ENCODE measurements at places on chromosomes 6 and 20.
A peak's percentile ranks its signal among the peaks of the same experiment; 100 is the strongest.

GRCh38 chr20:64152906-64153305 is 11.3 kb upstream of the MYT1 start:
- DNase-seq = no peak

DNA sequence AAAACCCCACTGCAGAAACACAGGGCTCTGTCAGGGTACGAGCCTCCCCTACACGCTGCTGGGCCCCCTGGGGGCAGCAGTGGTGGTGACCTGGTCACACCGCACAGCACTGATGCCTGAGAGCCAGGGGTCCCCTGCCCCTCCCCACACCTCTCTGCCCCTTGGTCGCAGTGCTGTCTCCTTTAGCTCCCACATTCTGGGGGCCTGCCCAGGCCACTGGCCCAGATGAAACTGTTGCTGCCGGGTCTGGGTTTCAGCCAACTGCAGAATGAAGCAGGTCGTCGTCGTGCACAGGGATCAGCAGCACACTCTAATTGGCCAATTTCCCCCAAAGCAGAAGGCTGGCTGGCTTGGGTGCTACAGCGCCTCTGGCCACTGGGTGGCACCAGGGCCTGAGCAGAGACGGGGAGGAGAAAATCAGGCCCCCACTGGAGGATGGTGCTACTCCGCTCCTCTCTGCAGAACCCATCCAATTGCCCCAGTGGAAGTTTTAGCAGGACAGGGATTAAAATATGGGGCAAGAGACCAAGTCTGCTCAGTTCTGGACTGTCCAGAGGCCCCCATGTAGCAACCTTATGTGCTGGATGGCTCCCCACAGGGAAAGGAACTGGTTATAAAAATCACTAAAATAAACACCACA is 26.1 kb downstream of the DIDO1 start:
- peak; percentile 88 for DNase-seq

GRCh38 chr20:38157635-38158495 is 7.2 kb downstream of the TGM2 start:
- DNase-seq = no peak

GRCh38 chr6:111520524-111520923 is 37.5 kb upstream of the REV3L start:
- no peak for DNase-seq

DNA sequence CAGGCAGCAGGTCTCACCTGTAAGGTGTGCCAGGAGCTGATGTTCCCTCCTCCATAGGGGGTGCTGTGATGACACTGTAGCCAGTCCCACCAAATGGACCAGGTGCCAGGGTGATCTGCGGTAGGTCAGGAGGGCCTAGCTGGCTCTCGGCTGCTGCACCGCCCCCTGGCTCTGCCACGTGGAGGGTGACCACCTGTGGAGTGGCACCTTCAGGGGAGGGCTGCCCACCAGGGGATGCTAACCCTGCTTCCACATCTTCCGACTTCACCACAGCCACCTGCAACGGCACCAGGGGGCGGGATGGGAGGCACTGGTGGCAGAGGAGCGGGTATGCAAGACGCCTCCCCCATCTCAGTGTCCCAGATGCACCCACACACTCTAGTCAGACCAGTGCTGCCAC is 18.3 kb downstream of the ZNF335 start:
- DNase-seq = no peak

GRCh38 chr20:36632487-36633284 is 13.3 kb downstream of the SLA2 start:
- no peak for DNase-seq

DNA sequence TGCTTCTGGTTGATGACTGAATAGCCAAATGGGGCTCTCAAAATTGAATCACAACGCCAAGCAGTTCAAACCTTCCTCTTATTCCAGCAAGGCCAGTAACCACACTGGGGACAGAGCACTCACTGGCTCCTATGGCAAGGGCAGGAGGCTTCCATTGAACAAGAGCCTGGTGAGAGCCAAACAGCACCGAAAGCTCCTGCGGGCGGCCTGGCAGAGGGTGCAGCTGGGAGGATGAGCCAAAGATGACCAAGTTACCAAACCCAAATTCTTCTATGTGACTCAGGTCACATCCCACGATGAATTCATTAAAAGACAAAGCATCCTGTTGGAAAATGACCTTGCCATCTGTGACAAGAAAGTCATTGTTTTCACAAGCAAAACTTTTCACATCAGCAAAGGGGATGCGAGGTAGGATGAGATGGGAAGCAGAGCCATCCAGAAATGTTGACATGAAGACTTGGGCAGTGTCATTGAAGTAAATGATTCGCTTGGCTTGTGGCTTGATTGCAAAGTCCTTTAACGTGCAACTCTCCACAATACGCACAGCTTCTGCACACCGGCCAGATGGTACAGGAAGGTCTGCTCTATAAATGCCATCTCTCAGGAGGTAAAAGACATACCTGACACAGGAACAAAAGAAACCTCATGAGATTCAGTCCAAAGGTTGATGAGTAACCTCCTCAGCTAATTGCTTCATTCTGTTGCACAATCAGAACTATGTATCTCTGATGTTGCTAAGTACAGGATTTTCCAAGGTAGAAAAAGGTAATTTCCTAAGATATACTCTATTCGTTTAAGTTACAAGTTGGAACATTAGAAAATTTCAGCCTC is 36.3 kb downstream of the ROS1 start:
- DNase-seq = no peak

- DNase-seq = no peak
These were observed 68.7 kb downstream of the COL19A1 start for GRCh38 chr6:69935079-69935478.

DNA sequence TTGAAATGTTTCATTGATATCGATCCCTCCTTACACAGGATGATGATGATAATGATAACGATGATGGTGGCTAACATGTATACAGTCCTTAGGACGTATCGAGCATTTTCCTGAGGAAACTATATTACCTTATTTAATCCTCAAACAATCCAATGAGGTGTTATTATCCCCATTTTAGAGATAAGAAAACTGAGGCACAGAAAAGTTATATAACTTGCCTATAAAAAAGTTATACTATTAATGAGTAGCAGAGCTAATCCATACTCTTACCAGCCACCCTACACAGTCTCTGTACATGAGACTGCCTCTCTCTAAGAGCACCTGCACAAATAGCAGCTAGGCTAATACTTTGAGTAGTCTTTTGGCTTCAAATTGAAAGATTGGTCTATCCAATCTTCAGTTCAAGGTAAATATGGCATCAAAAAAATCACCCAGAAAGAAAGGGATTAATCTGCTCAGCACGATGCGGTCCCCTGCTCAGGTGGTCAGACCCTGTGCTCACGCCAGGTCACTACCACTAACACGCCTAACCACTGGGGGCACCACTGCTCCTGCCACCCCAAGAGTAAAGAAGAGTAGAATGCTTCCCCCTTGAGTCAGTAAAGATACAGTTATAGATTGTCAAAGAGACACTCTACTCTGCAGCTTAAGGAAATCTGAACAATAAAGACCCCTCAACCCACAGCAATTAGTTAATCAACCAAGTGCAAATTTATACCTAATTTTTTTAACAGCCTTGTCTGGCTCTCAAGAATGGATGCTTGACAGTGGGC is 15.0 kb downstream of the GABBR1 start:
- DNase-seq = no peak

DNA sequence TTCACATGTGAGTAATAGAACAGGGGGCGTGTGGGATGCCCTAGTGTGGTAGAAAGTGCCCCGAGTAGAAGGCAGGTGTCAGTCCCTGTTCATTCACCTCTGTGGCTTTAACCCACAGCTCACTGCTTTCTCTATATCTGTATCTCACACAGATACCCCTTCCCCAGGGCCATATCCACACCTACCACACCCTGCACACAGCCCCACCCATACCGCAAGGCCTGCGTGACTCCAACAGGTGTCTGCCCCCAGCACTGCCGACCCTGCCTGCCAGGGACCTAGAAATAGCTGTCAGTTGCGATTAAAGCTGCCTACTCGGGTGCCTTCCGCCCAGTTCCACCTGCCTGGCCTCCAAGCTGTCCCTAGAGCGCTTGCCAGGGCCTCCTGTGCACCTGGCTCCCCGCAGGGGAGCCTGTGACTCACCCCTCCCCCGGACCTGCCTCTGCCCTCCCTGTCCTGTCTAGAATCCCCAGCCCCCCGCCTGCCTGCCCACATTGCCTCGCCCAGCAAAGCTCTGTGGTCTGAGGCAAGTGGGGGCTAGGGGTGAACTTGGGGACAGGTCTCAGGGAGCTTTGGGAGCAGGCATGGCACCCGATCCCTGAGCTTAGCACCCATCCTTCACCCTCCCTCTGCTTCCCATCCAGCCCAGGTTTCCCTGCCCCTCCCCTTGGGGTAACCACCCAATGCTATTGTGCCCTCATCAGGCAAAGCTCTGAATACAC is 38.3 kb upstream of the ID1 start:
- no peak for DNase-seq

GRCh38 chr20:63941282-63942081 is 14.7 kb downstream of the UCKL1 start:
- no peak for DNase-seq

GRCh38 chr6:146912730-146913685 is 291.2 kb upstream of the STXBP5 start:
- DNase-seq = no peak

GRCh38 chr20:52616629-52617028 is 355.5 kb upstream of the TSHZ2 start:
- DNase-seq = no peak

GRCh38 chr6:15246666-15247499 is 1.0 kb downstream of the JARID2 start:
- peak; percentile 29 for DNase-seq

DNA sequence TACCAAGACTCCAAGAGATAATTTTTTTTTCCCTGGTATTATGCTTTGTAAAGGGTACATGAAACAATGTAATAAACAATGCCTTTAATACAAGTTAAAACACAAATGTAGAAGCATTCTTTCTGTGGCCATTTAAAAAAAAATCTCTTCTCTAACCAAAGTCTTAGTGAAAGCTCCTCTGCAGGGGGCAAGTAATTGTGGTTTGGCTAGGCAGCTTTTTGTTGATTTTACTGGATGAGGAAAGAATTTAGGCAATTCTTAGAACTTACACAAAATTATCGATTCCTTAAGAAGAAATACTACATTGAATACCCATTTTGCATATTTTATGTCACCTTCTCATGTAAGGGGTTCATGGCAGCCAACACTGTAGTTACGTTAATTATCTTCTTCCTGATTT is 12.4 kb downstream of the TFB1M start:
- DNase-seq = no peak

- no peak for DNase-seq
These were observed 303 bp downstream of the MBOAT1 start for GRCh38 chr6:20211941-20212391.

GRCh38 chr20:1761116-1761515 is 103.5 kb upstream of the SIRPG start:
- DNase-seq = no peak

DNA sequence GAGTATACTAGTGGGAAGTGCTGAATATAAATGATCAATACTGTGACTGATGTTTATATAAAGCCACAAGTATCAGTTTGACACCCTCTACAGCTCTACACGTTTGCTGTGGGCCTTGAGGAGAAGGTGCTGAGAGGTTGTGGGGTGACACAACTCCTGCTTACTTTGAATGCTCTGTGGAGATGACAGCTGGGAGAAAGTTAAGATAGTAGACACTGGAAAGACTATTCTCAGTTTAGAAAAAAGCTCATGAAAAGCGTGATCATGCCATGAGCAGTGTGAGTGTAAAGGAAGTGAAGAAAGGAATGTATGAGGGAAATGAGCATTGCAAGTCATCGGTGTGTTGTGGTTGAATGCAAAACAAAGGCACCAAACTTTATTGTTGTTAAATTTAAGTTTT is 215.8 kb downstream of the UTRN start:
- no peak for DNase-seq

- DNase-seq = no peak
These were observed 15.9 kb upstream of the ZNF133 start for GRCh38 chr20:18272451-18272850.

- peak; percentile 50 for DNase-seq
These were observed 80.9 kb downstream of the HAO1 start for GRCh38 chr20:7859356-7859802.

DNA sequence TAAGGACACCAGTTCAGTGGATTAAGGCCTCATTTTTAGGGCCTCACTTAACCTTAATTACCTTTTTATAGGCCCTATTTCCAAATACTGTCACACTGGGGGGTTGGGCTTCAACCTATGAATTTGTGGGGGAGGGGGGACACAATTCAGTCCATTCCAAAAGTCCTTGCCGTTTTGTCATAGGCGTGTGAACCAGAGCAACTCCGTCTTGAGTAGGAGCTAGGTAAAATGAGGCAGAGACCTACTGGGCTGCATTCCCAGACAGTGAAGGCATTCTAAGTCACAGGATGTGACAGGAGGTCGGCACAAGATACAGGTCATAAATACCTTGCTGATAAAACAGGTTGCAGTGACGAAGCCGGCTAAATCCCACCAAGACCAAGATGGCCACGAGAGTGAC is 113.5 kb upstream of the SNX9 start:
- no peak for DNase-seq

DNA sequence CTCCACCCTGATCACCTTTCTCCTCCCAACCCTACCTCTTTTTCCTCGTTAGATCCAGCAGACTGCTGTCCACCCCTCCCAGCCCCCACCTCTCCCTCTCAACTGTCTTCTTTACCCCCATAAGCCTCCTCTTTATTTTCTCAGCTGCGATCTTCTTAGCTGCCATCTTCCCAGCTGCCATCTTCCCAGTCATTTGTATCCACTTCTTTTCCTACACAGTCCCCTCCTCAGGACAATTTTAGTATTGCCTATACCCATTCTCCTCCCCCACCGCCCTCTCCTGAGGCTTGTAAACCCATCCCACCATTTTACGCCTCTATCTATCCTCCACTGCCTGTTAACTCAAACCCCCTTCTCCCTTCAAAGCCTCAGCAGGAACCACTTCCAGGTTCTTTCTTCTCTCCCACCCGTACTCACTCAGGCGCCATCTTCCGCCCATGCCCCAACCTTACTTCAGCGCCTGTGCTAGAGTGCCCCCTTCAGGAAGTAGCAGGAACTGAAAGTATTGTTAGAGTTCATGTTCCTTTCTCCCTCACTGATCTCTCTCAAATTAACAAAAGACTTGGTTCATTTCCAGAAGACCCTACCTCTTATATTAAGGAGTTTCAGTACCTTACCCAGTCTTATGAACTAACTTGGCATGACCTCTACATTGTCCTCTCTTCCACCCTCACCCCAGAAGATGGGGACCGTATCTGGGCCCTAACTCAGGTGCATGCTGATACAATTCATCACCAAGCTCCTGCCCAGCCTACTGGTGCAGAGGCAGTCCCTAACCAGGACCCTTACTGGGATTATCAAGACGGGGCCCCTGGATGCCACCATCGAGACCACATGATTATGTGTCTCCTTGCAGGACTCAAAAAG is 236.0 kb downstream of the ADGRG6 start:
- DNase-seq = no peak

DNA sequence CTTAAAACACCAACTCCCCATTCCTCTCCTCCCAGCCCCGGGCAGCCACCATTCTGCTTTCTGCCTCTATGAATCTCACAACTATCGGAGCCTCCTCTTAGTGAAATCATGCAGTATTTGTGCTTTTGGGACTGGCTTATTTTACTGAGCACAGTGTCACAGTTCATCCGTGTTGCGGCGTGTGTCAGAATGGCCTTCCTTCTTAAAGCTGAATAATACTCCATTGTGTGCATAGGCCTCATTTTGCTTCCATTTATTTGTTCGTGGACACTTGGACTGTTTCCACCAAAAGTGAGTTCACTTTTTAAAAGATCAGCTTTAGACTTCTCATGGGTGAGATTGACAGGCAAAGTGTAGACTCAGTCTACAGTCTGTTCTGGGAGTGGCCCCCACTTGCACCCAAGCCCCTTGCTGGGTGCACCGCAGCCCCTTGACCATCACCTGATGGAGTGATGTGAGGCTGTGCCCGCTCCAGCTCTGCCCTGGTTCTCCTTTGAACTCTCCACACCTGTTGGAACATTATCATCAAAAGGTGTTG is 12.6 kb downstream of the DUSP22 start:
- DNase-seq = no peak

Measured in retina (tissue), 1 donor.